NCI-H187 treated with DMSO at 0.1 percent for 48 hours (cell line): ENCODE measurements at places on chromosomes 1 and 21.

DNA sequence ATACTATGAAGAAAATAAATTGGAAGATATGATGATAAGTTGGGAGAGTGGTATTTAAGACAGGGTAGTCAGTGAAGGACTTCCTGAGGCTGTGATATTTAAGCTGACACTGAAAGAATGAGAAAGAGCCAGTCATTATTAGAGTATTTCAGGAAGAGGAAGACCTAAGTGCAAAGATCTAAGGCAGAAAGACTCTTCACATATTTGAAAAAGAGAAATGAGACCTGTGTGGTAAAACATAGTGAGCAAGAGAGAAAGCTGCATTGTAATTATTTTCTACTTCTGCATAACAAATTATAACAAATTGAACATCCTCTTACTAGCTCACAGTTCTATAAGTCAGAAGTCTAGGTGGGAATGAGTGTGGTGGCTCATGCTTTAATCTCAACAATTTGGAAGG lies 34.6 kb upstream of the DOCK7 start:
- DNase-seq = no peak

GRCh38 chr1:85289207-85289847 lies 12.9 kb upstream of the BCL10 start:
- DNase-seq = no peak

DNA sequence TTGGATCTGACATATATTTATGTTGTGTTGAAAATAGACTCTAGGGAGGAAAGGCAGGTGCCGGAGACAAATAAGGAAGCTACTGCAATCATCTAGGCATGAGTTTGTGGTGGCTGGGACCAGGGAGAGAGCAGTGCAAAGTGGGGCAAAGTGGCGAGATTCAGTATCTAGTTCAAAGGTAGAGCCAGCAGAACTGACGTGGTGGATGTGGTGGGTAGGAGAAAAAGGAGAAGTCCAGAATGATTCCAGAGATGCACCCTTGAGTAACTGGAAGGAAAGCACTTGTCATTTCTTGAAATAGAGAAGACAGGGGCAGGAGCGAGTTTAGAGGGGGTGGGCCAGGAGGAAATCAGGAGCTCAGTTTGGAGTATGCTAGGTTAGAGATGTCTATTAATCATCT lies 275.2 kb downstream of the KAZN start:
- no peak for DNase-seq

GRCh38 chr1:119353836-119354235 lies 14.7 kb upstream of the HAO2 start:
- no peak for DNase-seq

GRCh38 chr1:183633676-183634343 lies 1.8 kb downstream of the ARPC5 start:
- no peak for DNase-seq

- no peak for DNase-seq
Measured at GRCh38 chr1:119861547-119861946, 34.8 kb downstream of the ADAM30 start.

GRCh38 chr1:993379-993995 lies 6.4 kb downstream of the HES4 start:
- DNase-seq = no peak

DNA sequence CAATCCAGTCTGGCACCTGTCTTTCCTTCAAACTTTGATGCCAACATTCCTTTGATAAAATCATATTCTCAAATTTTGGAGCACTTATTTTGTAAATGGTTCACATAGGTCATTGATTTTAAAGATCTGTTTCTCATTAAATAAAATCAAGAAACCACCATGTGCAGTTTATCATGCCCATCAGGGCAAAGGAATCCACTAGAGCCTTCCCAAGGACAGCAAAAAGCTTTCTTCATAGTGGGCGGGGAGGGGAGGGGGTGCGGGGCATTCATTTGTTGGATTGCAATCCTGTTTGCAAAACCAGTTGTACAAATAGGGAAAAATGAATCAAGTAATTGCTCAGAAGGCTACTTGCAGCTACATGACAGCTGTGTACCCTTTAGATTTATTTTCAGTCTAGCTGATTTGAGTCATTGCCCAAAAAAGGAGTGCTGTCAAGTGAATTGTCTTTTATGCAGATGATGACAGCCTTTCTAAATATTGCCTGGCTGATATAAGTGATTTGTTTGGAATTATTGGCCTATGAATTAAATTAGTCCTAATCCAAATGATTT lies 23.0 kb downstream of the LRRC8B start:
- DNase-seq = no peak
